ENCODE measurements at places on chromosomes 5 and 9.

DNA sequence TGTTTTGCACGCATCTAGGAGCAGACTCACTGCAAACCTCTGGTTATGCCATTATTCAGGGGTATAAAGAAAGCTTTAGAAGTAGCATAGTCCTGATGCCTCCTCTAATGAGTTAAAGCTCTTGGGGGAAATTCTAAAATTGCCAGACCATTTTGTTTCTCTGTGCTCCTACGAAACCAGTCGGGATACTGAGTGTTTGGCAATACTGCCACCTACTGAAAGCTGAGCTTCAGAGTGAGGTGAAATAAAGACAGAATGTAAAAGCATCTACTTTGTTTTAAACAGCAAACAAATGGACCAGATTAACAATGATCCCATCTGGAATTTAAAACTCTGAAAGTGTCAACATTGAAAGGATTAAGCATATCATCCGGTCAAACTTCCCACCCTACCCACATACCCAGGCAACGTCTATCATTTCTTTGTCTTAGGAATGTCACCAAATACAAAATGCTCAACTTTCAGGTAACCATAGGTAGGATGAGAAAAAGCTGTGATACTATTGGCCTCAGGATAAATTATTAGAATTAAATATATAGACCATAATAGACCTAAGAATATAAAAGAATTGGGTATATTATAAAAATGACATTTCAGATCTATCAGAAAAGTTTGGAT, 77.8 kb upstream of the SHISAL2B start:
- DNase-seq, result peak; percentile 17

GRCh38 chr5:180170106-180170809, 38.8 kb downstream of the RASGEF1C start:
- no peak for DNase-seq

DNA sequence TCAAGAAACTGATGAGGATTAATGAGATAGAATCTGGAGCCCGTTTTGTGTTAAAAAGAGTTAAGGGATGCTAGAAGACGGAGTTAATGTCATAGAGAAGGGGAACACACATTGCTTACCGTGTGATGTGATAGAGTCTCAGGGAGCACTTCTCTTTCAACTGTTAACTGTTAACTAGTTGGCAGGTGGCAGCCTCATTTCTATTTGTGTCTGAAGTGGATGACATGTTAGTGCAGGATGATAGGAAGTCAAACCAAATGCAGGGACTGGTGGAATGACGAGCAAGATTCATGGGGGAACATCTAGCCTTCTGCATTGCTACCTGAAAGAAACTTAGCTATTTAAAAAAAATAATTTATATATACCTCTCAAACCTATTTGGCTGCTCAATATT, 222.7 kb downstream of the MAST4 start:
- no peak for DNase-seq

DNA sequence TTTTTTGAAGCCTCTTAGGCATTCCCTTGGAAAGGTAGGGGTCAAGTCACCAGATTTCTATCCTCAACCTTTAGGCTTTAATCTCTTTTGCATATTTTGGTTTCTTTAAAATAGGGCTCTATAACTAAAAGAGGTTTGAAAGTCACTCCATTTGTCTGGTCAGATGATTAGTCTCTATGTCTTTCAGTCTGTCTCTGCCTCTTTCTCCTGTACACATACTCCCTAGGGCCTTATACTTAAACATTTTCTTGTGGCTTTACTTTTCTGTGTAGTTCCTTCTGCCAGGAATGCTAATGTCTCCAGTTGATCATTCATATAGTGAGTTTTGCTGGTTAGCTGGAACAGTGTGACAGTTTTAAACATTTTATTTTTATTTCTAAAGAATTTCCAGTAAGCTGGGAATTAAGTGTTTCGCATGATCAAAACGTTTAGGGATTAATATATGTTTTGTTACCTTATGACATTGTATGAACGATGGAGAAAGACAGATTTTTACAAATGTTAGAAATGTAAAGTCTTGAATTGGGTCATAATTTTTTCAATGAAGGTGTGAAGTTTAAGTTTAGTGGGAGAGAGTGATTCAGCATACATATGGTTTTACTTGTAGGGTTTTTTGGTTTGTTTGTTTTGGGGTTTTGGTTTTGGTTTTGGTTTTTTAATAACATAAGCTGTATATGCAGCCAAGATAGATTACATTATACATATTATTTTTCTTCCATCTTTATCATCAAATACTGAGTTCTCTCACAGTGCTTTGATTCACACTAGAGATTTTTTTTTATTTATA, 90.6 kb downstream of the ZCCHC7 start:
- no peak for DNase-seq

DNA sequence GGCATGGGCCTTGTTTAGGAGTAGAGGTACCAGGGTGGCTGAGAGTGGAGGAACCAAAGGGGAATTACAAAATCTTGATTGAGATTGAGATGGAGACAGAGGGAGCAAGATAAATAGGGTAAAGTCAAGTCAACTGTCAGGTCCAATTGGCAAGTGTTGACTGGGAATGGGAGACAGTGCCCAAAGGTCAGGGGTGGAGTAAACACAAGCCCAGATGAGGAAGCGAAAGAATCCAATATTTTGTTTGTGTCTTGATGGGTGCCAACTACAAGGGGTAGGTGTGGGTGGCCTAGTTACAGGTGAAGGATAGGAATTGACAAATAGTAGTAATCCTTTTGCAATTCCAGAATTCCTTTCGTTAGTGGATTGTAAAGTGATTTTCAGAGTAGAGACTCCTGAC, 75.1 kb upstream of the AGXT2 start:
- DNase-seq, result no peak

GRCh38 chr5:159567461-159567860, 237.2 kb upstream of the IL12B start:
- no peak for DNase-seq

- no peak for DNase-seq
Measured at GRCh38 chr5:16626696-16627264, 10.0 kb upstream of the RETREG1 start.

Measured in GM04503 (cell line).